ENCODE measurements at places on chromosomes 12 and 14.
A peak's percentile ranks its signal among the peaks of the same experiment; 100 is the strongest.

DNA sequence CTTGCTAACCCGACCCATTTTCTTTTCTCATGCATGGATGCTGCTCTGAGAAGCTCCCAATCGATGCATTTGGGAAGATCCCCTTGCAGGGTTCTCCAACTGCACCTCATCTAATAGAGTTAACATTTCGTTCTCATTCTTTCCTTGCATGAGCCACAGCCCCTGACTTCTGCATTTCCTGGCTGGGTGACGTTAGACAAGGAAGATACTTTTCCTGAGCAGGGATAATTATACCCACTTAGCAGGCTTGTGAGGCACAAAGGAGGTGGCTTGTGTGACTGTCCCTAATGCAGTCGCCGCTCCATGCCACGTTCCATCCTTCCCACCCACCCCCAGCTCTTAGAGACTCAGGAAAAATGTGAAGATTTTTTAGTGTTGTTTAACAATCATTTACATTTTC, 195.1 kb downstream of the CHST11 start:
- no peak for DNase-seq

DNA sequence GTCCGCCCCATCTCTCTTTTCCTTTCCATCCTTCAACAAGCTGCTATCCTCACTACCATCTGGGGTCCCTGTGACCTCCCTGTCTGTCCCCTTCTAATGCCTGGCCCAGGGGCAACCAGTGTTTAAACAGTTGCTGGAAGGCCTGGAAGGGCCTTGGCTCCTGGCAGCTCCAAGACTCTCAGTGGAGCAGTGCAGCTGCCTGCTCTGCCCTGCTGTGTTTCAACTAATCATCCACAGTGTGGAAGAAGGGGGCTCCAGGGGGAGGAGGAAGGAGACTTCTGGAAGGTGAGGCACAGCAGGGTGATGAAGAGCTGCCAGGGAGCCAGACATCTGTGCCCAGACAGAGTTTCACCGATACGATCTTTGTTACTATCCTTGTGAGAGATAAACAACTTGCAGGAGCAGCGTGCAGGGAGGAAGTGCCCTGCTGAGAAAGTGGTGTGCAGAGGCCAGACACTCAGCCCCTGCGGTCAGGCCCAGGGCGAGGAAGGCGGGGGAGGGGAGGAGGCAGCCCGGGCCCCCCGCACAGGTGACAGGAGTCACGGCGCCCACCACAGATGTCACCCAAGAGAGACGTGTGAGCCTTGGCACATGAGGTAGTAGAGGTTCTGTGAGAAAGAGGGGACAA, 1061.8 kb downstream of the BCL11B start:
- DNase-seq: peak; percentile 2

- DNase-seq: no peak
Measured at GRCh38 chr14:60272177-60272576, 23.2 kb downstream of the PPM1A start.

DNA sequence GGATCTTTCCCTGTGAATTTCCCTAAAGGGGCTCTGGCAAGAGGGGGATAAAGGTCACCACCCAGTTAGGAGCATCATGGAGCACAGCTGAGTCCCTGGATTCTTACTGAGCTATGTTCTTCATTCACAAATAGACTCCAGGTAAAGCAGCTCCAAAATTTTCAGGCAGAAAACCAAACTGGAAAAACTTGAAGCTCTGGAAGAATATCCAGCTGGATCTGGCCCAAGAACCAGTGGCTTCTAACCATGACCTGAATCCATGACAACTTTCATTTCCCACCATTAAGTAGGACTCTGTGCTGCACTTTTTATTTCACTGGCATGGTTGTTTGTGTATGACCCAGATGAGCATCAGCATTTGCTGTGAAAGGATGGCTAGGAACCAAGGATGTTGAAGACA, 180.4 kb upstream of the FKBP4 start:
- peak; percentile 9 for DNase-seq

- no peak for DNase-seq
Measured at GRCh38 chr14:95664546-95664945, 21.7 kb upstream of the TCL1B start.

- DNase-seq: no peak
Measured at GRCh38 chr14:90378249-90378648, 18.6 kb upstream of the CALM1 start.

DNA sequence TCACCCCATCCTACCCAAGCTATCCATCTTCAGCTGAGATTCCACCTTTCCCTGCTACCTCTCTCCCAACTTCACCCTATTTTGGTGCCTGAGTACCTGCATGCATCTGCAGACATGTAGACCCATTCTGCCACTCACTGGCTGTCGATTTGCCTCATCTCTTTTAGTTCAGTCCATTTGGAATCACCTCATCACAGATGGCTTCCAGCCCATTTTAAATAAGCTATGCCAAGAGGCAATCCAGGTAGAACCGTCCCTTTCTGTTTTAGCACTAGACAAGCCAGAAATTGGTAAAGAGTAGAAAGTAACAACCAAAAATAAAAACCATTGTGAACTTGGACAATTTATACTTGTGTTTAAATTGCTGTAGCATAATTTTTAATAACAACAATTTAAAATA, 11.3 kb downstream of the SLC35F4 start:
- DNase-seq: no peak

DNA sequence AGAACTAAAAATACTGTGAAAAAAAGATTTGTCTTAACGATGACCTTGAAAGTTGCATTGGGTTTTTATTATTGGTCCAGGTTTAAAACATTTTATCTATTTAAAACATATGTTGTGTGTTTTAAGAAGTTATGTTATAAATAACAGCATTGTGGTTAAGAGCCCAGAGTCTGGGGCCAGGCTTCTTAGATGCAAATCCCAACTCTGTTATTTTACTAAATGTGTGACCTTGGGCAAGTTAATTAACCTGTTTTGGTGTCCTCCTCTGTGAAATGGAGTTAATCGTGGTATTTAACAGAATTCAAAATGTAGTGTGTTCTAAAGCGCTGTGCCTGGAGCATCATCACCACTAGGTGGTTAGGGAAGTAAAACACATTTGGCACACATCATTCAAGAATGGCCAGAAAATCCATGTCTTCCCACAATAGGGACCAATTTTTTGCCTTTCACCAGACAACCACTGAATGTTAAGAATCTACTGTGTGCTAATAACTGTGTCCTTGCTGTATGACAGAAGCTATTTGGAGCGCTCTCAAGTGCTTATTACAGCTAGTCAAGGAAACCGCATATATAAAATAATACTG, 133.3 kb downstream of the MON2 start:
- DNase-seq: no peak

GRCh38 chr12:13198876-13199275, 2.4 kb downstream of the EMP1 start:
- peak; percentile 68 for DNase-seq

- DNase-seq: no peak
Measured at GRCh38 chr12:113641426-113642030, 169.9 kb upstream of the LHX5 start.

- DNase-seq: no peak
Measured at GRCh38 chr14:60085693-60086092, 6.0 kb upstream of the PCNX4 start.

DNA sequence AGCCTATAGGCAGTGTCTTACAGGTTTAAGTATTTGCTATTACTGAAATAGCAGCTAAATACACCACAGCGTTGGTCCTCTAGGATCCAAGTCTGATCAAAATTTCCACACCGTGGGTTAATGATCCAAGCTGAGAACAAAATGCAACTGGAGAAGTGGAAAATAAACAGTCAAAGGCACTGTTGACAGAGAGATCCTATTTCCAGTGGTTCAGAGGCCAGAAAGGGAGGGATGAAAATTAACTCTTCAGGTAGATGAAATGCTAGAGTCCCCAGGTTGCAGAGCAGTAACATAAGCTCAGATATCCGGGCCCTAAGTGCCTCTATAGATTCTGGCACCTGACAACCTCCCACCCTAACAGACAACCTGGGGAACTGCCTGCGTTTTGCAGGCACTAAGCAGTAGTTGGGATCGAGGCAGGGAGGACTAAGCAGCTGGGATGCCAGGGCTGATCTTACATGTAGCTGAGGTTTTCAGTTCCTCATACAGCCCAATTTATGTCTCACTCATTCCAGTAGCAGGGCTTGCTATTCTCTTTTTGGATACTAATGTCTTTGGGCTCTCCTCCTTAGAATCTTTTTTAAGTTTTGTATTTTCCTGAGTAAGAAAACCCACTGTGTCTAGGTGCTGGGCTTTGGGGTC, 42.7 kb upstream of the CRACR2A start:
- no peak for DNase-seq

GRCh38 chr12:168763-169525, 45.0 kb downstream of the SLC6A12 start:
- peak; percentile 39 for DNase-seq

DNA sequence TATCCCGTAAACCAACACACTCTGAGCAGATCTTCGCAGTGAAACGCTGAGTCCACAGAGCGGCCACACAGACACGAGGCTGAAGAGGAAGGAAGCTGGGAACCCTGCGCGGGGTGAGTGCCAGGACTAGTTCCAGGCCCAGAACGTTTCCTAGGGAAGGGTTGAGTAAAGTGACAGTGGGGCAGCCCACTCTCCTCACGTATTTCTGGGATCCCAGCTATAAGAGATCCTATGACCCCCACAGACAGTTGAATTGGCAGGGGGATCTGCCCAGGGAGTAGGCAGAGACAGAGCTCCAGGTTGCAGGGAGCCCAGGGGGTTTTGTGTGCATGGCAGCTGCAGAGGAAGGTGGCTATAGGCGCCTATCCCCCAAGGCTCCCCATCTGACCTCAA, 51.1 kb downstream of the GTF2A1 start:
- no peak for DNase-seq

- DNase-seq: no peak
Measured at GRCh38 chr12:75834591-75834990, 197.0 kb downstream of the PHLDA1 start.

DNA sequence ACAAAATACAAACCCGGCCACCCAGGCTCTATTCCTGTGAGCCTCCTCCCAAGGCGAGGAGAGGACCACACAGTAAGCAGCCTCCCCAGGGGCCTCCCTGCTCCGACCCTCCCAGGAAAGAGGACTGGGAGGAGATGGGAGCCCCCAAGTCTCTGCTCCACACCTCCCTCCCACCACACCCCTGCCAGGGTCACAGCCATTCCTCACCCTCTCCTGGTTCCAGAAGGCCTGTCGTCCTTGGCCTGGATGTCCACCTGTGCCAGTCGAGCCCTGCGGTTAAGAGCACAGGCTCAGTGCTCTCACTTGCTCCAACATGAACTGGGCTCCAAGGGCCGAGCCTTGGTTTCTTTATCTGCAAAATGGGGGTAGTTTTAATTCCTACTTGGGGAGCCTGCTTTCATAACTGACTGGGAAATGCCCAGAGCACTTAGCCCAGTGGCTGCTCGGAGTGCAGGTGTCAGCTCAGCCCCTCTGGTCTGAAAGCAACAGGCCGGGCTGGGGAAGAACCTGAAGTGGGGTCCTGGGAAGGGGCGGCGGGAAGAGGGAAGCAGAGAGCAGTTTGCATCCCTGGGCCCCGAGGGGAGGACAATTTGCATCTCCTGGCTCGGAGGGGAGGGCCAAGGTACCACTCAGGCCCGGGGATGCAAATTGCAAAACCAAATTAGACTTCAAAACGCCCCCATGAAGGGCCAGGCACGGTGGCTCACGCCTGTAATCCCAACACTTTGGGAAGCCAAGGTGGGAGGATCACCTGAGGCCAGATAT, 23.6 kb downstream of the TCHP start:
- DNase-seq: no peak

GRCh38 chr12:104959335-104959841, 1.3 kb upstream of the SLC41A2 start:
- peak; percentile 56 for DNase-seq

- no peak for DNase-seq
Measured at GRCh38 chr12:70920891-70921290, 353 bp upstream of the PTPRR start.

- DNase-seq: no peak
Measured at GRCh38 chr12:32902287-32902997, 5.9 kb upstream of the PKP2 start.
